ENCODE measurements at places on chromosomes 11 and 22.

- DNase-seq, result no peak
These were observed 2.5 kb upstream of the YPEL1 start for GRCh38 chr22:21738081-21738480.

DNA sequence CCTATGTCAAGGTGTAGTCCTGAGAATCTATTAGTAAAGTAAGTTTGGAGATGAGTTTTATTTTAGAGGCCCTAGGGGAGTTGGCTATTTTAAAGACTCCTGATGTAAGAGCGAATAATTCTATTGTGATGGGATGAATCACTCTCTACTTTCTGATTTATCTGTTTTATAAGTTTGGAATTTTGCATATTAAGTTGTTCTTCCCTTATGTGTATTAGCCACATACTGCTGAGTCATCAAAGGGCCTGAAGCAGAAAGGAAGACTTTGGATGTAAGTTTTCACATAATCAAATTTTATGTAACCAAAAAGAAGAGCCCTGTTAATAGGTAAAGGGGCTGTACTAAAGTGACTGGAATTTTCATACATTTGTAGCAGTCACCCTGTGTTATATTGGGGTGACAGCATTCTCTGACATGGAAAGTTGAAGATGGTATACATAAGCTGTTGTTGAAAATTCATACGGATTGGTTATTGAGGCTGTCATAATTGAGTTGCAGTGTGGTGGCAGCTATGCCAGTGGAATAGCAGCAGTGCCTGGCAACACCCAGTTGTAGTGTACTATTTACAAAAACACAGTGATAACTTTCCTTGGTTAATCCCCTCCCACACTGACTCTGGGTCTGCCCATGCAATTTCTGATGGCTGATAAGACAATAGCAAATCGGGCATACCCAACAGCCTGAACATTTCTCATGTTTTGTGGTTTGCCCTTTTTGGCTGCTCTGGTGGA, 90.6 kb upstream of the NTM start:
- no peak for DNase-seq

DNA sequence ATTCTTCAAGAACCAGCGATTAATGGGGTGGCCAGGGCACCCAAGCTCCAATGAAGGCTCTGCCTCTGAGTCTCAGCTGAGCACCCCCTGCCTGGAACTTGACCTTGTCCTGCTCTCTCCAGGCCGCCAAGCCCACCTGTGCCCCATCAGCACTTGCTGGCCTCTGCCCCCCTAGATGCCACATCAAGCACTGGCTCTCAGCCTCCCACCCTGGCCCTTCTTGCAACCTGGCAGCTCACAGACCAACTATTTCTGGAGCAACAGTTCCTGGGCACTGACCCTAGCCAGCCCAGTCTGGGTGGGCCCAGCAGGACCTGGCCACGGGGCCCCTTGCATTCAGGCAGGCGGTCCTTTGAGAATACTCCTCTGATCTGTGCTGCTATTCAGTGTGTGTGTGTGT, 98.8 kb upstream of the PITPNB start:
- no peak for DNase-seq

GRCh38 chr11:119421351-119421750, 1.6 kb downstream of the THY1 start:
- no peak for DNase-seq

DNA sequence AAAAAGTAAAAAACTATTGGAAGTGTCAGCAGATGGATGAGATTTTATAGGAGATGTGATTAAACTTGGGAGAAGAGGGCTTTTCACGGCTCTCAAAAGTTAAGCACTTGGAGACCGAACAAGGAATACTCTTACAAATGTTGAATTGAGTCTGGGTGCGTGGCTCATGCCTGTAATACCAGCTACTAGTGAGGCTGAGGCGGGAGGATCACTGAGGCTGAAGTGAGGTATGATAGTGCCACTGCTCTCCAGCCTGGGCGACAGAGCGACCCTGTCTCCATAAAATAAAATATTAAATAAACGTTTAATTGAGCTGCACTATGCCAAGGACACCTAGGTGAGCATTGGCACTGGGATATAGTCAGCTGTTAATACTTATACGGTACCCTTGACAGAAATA, 1.9 kb downstream of the CEP57 start:
- DNase-seq, result no peak

DNA sequence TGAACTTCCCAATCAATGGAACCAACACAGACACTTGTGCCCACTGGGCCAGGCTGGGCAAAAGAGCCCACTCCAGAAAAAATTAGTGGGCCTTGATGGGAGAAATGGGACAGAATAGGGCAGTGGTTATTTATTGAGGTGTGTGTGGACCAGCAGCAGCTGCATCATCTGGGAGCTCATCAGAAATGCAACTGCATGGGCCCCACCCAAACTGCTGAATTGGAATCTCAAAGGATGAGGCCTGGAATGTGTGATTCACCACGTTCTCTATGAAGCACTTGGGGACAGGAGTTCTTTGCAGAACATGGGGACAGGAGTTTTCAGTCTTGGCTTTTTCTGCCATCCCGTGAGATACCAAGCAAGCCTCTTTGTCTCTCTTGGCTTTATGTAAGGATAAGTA, 255.6 kb upstream of the PLET1 start:
- no peak for DNase-seq

GRCh38 chr22:45094825-45095224, 68.9 kb upstream of the NUP50 start:
- DNase-seq, result no peak

DNA sequence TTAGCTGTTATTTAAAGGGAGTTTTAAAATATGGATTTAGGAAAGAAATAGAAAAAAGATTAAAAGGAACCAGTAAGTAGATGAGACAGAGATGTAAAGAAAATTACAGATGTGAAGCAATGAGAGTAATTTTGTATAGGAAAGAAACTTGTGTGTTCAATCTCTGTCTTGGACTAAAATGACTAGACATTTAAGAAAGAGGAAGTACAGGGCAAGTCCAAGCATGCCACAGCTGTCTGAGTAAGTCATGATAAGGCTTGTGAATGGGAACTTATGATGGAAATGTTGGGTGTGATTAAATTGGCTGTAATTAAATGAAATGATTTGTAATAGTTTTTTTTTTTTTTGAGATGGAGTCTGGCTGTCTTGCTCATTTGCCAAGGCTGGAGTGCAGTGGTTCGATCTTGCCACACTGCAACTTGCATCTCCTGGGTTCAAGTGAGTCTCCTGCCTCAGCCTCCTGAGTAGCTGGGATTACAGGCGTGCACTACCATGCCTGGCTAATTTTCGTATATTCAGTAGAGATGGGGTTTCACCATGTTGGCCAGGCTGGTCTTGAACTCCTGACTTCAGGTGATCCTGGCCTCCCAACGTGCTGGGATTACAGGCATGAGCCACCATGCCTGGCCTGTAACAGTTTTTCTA, 5.9 kb upstream of the ACY3 start:
- no peak for DNase-seq

DNA sequence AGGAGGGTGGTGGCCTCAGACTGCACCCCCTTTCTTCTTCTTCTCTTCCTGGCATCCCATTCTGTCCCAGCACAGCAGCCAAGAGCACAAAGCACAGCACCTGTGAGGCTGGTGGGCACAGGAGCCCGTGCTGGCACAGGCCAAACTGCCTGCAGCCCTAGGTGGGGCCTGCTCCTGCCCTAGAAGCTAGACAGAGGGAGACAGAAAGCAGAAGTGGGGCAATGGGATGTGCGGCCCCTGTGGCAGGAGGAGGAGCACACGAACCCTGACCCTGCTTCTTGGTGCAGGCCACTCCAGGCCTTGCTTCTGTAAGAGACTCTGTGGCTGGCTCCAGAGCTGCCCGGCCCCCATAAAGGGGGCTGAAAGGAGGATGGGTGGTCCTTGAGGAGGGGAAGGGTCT, 3.9 kb upstream of the PTS start:
- DNase-seq, result no peak
